ENCODE measurements at places on chromosomes 13 and 19. TPM values are rescaled to one million over a fixed set of nuclear protein-coding genes. Genes with fewer than 3 reads are reported as not detected.

GRCh38 chr13:108682714-108683113 lies 53.3 kb downstream of the MYO16 start:
- DNase-seq = no peak

- DNase-seq = no peak
Observed at GRCh38 chr13:74870865-74871264, 611.1 kb downstream of the TBC1D4 start.

DNA sequence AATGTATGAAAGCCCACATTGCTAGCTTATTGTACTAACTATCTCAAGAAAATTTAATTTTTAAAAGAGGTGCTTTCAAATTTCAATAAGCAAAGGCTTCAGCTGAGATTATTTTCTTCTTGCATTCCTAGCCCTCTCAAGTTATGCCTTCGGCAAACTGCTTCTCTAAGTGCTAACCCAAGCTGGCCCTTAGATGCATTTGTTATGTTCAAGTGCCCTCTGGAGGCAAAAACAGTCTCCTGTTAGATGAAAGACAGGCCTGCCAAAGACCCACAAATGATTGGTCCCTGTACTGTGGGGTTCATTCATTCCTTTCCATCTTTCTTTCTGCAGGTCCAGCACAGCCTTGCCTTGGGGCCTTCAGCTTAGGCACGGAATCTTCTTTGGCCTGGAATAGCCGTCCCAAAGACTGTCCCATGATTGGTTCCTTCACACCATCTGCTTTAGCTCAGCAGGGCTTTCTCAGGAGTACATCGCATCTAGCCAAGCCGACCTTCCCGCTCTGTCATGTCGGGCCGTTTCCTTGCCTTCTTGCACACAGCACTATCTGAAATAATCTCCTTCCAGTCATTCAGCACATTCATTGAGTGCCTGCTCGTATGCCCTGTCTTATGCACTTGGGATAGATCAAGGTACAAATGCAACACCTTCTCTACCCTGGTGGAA lies 26.4 kb upstream of the TPTE2 start:
- peak; percentile 46 for DNase-seq

DNA sequence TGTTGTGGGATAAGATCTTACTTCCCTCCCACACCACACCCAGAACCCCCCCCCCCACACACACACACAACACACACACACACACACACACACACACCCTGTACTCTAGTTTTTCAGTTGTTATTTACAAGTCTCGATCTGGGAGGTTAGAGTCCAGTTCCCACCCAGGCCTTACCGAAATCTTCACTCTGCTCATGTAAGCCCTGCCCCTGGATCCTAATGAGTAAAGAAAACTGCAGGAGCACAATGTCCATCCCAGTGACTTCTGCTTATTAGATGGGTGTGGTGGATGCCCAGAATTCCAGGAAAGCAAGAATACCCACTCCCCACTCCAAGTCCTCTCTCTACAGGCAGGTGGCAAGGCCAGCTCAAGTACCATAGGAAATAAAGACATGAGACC lies 23.0 kb downstream of the STARD13 start:
- no peak for DNase-seq

DNA sequence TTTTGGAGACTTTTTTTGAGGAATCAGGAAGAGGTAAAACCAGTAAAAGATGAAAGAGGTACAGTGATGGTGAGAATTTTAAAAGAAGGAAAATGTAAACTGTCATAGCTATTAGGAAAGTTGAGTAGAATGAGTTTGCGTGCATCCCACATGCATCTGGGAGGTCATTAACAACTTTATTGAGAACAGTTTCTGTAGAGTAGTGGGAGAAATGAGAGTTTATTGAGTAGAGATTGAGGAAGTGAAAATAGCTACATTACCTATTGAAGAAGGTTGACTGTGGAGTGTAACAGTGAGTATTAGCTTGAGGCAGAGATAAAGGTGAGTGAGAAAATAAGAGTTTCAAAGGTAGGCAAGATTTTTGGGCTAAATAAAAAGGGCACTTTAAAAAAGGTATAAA lies 38.7 kb downstream of the BRCA2 start:
- no peak for DNase-seq

DNA sequence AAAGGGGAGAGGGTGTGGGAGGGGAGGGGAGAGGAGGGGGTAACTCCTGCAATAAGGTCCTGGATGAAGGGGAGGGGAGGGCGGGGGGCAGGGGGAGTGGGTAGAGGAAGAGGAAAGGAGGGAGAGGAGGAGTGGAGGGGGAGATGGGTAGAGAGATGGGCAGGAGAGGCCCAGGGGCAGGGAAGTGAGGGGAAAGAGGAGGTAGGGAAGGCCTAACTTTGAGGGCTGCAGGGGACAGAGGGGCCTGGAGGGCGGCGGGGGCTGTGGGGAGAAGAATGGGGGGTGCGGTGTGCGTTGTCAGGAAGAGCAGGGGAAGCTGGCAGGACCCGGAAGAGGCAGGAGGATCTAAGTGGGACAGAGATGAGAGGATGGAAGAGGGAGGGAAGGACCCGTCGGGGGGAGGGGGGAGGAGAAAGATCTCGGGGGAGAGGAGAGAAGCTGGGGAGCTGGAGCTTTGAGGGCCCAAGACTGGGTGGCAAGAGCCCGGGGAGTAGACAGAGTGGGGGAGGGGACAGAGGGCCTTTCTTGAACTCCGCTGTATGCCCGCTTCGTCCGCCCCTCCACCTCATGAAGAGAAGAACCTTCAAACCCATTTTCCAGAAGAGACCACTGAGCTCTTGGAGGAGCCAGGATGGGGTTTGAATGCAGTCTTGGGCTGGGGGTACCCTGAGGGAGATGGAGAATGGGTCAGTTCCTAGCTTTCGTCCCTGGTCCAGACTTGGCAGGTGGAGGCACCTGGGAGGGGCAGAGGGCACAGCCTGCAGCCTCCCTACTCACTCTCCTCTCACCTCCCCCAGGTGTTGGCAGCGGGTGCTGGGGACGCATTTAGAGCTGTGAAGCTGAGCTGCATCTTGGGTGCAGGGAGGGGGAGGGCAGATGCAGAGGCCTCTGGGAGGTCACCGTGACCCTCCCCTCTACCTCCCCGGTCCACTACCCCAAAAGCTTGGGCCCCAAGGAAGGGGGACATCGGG lies 778 bp upstream of the LRRC4B start:
- no peak for DNase-seq

DNA sequence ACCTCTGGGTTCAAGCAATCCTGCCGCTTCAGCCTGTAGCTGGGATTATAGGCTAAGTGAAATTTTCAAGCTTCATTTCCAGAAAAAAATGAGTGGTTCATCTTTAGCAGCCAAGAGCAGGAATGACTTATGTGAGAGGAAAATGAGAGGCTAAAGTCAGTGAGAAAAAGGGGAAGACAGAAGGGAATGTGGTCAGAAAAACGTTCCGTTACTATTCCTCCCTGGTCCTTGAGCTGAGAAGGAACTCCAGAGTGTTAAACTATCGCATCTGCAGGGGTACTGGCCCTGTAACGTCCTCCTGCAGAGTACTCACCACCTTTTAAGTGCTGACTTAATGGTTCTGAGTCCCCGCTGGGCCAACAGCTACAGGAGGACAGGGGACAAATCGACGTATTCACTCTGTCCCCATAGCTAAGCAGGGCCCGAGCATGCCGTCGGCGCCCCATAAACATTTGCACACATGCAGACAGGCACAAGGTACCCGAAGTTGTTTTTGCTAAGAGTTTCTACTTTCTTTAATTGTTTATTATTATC lies 88.1 kb downstream of the FLT1 start:
- no peak for DNase-seq

DNA sequence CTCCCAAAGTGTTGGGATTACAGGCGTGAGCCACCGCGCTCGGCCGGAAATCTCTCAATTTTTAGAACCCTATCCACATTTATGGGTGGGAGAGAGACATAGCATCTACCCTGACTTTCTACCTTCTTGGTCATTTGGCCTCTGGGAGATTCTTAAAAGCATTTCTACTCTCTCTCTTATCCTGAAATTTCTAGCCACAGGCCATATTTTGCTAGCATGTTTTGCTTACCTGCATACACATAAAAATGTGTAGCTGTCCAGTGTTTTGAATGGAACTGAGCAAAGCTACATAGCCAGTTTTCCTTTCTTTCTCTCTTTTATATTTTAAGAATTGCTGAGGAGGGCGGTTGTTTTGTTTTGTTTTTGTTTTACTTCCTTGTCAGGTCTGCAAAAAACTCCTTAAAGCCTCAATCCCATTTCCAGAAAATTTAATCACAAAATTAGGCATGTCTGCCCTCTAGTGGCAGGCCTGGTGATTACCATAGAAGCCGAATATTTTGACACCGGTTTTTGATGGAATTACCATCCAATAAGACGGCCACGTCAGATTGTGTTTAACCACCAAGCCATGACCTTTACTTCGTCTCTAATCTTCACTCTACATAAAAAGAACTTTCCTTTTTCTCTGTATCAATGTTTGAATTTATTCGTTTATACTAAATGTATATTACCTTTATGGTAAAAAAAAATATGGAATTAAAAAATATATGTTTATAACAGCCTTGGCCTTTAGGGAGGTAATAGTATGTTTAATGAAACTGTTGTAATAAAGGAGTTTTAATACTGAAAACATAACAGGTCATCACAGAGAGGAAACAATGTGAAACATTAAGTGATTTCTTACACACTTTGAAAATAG lies 34.4 kb upstream of the OXGR1 start:
- DNase-seq = no peak

DNA sequence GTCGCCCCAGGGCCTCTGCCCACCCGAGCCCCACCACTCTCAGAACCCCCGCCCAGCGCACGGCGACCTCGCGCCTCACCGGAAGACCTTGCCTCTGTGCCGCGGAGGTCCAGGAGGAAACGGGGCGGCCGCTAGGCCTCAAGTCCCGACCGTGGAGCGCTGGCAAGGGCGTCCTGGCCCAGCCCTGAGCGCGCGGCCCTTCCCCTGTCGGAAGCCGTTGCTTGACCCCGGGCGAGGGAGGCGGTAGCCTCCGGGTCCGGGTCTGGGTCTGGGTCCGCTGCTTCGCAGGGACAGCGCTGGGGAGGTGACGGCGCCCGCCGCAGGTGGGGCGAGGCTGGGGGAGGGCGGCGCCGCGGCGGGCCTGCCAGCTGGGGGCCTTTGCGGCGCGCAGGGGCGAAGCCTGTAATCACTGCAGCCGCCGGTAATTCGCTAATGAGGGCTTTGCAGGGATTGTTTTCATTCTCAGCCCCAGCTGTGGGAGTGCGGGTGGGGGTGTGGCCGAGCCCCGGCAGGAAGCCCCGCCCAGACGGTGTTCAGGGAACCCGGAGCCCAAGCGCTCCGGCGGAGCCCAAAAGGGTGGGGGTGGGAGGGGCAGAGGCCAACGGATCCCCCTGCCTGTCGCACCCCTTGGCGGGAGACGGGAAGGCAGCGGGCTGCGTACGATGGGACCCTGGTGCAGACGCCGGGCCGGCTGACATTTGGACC lies 8.6 kb downstream of the C19orf25 start:
- peak; percentile 59 for DNase-seq

POLRMT gene
- 92.3 TPM for total RNA-seq

ZNF724 gene
- total RNA-seq = 7.8 TPM

ANKRD24 gene
- 2.2 TPM for total RNA-seq

CADM4 gene
- 0.63 TPM for total RNA-seq

C1QTNF9B gene
- not detected for total RNA-seq

RNF113B gene
- total RNA-seq = not detected

SELENOW gene
- total RNA-seq = 97.4 TPM

Data from naive thymus-derived CD8-positive, alpha-beta T cell (primary cell).